ENCODE measurements at places on chromosomes 2 and 18.

GRCh38 chr18:68841301-68841700 is 43.4 kb downstream of the CCDC102B start:
- no peak for DNase-seq

GRCh38 chr2:220893411-220893810 is 678.7 kb downstream of the EPHA4 start:
- no peak for DNase-seq

GRCh38 chr18:22348521-22349316 is 69.0 kb downstream of the CTAGE1 start:
- DNase-seq: peak; percentile 92

GRCh38 chr2:10378189-10378588 is 69.9 kb downstream of the ODC1 start:
- DNase-seq: no peak

GRCh38 chr2:24652265-24653182 is 140.7 kb downstream of the PTRHD1 start:
- no peak for DNase-seq

DNA sequence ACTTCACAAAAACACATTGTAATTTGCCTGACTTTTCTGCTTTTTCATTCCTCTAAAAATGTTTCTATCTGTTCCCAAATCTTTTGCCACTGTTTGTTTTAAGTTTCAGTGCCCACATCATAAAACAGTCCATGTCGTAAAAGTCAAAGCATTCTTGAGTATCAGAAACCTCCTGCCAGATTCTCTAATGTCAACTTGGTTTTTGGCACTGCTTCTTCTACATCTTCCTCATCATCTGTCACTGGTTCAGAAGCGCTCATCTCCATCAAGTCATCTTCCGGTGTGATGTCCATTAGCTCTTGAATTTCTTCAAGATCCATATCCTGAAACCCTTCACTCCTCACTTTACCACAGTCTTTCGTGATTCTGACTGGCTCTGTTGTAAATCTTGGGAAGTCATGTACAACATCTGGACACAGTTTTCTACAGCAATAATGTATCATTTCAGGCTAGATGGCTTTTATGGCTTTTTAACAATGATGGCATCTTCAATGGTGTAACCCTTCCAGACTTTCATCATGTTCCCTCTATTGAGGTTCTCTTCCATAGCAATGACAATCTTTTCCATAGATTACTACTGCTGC is 19.6 kb downstream of the CUL3 start:
- DNase-seq: no peak

DNA sequence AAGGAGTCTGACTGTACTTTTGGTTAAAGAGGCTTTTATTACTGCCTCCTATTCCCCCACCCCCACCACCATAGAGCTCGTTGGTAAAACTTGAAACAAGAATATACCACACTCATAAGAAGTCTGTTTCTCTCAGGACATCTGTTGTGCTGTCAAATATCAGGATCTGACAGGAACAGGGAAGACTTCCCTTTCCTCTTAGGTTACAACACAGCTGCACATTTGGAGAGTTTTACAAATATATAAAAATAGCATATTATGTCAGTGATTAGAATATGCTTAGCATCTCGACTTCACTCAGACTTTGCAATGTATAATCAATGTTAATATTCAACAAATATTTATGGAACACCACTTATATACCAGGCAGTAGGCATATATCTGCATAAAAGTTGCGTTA is 439.6 kb upstream of the REG3G start:
- DNase-seq: no peak

DNA sequence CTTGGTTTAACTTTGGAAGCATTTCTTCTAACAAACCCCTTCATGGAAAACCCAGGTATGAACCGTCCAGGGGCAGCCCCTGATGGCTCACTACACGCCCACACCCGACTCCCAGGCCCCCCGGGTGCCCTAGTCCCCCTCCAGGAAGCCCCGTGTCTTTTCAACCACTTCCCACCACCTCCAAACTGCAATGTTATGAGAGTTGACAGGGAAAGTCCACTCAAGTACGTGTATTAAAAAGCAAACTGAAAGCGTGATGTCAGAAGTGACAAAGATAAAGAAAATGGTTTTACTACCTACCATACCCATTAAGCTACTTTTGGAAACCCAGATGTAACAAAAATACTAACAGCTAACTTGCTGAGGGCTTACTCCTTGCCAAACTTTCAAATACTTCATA is 51.5 kb downstream of the L3MBTL4 start:
- DNase-seq: no peak

All from ovary (tissue), 10 donors.